COR-L47 (cell line): ENCODE measurements at places on chromosomes 12 and 14.

DNA sequence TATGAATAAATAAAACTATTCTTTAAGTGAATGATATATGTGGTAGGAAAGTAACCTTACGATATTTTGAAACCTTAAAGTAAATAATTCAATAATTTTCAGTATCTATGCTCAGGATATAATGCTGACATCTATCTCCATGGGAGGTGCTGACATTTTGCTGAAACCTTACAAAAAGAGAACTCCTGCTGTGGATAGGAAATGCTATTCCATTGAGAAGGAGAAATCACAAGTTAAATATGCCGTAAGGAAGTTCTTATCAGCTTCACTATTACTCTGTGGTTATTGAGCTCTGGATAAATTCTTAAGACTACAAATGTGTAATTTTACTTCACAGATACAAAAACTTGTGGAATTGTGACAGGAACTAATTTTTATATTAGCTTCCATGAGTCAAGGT, 722.1 kb downstream of the TMTC2 start:
- no peak for DNase-seq

DNA sequence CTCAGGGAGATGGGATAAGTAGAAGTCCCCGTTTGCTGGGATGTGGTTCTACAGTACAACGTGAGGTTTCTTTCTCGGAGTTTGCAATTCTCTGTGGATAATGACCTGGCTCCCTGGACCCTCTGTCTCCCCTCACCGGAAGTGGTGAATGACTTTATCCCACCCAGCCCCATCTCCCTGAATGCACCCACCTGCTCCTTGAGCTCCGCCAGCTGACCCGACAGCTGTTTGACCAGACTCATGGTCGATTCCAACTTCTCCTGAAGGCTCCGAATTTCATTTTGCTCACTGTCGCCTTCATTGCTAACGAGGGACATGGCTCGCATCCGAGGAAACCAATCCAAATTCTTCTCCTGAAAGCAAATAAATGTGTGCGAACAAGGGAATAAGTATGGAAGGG, 144.6 kb downstream of the SSPN start:
- no peak for DNase-seq

DNA sequence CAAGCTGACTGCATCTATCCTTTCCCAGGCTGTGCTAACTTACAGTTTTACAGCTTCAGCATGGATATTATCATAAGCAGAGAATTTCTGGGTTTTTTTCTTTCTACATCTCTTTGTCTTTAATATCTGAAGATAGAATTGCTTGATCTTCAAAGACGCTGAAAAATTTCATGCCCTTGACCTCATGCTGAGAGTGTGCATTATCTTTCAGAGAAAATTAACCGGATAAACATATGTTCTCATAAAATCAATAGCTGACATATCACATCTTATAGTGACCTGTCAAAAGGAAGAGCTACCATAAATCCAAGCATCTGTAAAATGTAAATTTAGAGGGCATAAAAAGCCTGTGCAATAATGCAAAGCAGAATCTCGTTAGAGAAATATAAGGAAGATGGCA, 1704.1 kb upstream of the FLRT2 start:
- no peak for DNase-seq

DNA sequence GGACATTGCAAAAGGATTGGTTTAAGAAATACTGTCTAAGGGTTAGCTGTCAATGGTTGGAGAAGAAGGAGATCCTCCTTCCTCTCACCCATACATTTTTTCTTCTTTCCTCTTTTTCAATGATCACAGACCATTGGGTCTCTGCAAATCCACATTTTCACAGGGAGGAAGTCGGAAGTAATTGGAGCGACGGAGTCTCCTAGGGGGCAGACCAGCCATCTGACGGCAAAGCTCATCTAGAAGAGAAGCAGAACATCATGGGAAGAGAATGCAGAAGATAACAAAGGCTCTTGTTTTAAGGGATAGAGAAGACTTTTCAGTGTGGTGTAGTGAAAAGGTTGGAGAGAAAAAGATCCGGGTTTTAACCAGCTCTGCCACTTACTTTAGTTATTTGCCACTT, 14.7 kb downstream of the MFAP5 start:
- DNase-seq: no peak

GRCh38 chr14:63392236-63392635, 73.5 kb upstream of the GPHB5 start:
- DNase-seq: no peak

DNA sequence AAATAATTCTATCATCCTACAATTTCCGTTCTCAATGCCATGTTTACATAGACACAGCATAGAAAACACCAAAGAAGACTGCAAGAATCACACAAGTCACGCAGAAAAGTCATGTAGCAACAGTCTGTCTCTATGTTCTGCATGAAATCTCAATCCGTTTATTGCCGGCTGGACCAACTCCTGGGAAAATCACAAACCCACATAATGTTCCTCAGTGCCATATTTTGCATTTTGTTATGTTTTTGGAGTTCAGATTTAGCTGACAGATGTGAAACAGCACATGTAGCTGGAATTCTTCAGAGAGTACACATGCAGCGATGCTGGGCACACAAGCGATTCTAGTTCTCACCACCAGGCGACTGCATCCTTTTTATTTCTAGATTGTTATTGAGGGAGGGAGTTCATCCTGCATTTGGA, 193.1 kb downstream of the APAF1 start:
- DNase-seq: no peak

GRCh38 chr12:84243686-84244085, 668.9 kb downstream of the SLC6A15 start:
- DNase-seq: no peak

GRCh38 chr12:111643427-111643826, 42.3 kb downstream of the BRAP start:
- DNase-seq: peak; percentile 16

DNA sequence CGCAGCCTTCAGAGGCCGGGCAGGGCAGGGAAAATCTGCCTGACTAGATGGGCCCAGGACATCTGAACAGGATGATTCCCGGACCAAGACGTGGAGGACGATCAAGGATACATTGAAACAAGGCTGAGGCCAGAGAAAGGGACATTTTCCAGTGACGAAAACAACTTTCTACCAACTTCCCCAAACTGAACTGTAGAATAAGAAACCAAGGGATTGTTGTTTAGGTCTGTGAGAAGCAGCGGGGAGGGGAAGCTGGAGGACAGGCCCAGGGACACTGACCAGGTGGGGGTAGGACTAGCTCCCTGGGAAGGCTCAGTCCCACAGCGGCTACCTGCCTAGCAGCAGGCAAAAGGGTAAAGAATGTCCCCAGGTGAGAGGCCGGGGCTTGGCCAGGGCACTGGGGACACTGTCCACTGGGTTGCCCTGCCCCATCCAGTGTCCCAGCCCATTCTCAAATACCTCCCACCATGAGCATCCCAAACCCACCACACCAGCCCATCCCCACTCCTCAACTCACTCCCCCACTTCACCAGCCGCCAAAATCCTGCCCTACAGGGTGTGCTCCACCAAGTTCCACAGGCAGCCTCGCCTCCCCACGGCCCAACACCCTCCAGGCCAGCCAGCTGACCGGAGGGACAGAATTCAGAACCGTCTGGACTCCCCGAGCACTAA, 995 bp downstream of the TNFRSF1A start:
- DNase-seq: no peak

- DNase-seq: peak; percentile 65
These were observed 26.2 kb downstream of the C2CD5 start for GRCh38 chr12:22518060-22518719.

- no peak for DNase-seq
These were observed 10.7 kb downstream of the DAAM1 start for GRCh38 chr14:59199205-59199604.

- no peak for DNase-seq
These were observed 14.8 kb downstream of the ACVRL1 start for GRCh38 chr12:51922146-51922545.

DNA sequence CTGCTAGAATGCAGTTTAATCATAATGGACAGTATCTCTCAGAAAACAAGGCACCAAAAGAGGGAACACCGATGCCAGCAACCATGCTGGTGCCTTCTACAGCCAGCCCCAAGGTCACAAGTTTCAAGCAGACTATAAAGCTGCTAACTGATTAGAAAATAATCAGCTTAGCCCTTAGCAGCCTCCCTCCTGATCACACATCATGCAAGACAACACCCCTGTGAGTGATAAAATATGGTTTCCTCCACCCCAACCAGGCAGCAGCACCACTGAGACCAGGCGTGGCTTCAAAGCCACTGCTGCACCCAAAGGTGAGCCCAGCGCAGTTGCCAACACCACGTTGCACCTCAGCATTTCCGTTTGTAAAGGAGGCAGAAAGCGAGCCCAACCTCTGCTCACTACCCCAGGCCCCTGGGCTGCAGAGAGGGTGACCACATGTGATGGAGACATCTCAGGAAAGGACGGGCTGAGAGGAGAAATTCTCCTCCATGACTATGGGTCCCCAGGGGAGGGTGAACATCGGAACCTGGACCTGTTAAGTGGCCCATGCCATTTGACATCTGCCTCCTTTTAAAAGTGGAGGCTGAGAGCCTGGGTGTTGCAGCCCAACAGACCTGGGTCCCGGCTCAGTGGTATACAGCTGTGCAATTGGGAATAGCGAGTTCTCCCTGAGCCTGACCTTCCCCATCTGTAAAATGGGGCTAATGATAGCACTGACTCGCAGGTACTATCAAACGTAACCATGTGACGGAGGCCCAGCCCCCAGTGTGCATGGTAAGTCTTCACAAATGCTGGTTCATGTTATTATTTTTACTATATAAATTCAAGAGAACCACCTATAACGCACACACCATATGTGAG, 11.5 kb downstream of the ZFP36L1 start:
- DNase-seq: no peak

GRCh38 chr12:97899956-97900355, 437.4 kb downstream of the RMST start:
- no peak for DNase-seq
